ENCODE measurements at places on chromosomes 1 and 21.

DNA sequence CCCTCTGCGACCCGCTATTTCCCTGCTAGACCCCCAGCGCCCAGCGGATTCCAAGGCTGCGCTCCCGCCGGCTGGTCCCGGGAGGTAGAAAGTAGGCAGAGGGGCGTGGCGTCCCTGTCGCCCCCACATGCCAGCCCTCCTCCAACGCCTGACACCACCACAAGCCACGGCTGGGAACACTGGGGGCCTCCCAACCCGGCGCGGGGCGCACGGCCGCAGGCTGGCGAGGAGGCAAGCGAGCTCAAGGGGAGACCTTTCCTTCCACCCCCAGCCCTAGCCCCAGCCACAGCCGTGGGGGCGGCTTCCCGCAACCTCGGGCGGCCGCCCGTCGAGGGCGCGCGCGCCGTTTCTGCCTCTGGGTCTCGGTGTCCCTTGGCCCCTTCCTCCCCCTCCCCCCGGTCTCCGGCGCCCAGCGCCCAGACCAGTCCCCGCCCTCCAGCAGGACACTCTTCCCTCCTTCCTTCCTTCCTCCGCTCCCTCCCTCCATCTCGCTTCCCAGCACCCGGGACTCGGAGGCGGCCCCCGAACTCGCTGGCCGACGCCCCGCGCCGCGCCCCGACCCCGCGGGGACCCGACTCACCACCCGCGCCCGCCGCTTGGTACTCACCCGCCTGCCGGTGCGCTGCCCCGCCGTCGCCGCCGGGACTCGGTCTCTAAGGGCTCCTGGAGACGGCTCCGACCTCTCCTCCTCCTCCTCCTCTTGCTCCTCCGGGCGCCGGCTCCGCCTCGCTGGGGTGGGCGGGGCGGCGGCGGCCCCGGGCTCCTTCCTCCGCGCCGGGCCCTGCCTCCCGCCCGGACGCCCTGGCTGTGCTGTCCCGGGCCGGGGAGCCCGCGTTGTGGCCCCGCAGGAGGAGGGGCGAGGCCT lies at the start of gene GNG12:
GNG12 (minus strand) TSS at position 731 of the 865 bp plus-strand sequence. CDS start 125,781 bp downstream, outside the sequence.
- peak; percentile 81 for DNase-seq

DNA sequence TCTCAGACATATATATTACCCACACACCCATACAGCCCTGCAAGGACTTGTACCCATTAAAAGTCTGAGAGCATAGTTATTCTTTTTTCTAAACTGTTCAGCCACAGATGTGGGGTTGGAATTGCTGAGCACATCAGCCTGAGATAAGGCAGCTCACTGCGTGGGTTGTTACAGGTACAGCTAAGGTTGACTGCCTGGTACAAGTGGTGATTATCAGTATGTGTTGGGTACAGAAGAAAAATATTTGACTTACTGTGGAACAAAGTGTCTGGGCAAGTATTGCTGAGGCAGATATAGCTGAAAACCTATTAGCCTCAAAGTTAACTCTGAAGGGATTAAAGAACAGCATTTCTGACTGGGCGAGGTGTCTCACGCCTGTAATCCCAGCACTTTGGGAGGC lies 5.0 kb downstream of the STX12 start:
- no peak for DNase-seq

GRCh38 chr1:156372265-156372586 lies 3.2 kb downstream of the RHBG start:
- DNase-seq, result no peak

DNA sequence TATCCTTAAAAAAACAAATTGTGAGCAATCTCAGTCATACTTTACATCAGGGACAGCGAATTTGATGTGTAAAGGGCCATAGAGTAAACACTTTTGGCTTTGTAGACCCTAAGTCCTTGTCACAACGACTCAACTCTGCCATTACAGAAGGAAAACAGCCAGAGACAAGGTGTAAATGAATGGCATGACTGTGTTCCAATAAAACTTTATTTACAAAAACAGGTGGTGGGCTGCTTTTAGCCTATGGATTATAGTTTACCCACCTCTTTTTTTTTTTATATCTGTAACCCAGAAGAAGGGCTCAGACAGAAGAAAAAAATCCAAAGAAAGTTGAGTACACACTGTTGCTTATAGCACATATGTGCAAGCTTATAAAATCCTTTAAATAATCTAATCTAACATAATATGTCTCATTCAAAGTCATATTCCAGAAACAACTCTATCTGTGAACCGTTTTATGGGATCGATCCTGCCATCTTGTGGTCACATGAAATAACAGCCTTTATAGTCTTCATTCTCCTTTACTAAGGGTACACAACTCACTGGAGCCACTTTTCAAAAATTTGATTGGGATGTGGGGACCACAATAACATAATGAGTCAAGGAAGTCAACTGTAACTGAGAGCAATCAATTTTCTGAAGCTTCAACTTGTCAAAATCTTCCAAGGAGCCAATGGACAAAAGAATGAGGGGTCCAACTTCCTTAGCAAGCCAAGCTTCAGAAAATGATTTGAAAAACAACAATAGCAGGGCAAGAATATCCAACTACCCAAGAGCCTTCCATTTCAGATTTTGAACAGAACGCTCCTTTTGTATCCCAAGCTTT lies 142.2 kb upstream of the KRTAP19-8 start:
- DNase-seq, result no peak

DNA sequence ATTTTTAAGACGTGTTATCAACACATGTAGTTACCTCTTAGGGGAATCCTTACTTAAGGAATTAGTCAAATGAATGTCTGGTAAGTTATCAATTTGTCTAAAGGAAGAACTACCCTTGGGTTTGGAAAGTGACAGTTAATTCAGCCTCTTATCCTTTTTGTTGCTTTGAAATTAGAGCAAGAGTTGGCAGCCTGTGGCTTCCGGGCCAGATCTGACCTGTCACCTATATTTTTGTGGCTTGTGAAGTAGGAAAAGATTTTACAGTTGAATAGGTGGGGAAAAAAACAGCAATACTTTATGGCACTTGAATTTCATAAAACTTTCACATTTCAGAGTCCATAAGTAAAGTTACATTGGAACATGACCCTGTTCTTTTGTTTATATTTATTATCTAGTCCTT lies 5.5 kb downstream of the MRPS6 start:
- DNase-seq, result no peak

GRCh38 chr21:27519361-27519760 lies 552.5 kb upstream of the ADAMTS5 start:
- no peak for DNase-seq

DNA sequence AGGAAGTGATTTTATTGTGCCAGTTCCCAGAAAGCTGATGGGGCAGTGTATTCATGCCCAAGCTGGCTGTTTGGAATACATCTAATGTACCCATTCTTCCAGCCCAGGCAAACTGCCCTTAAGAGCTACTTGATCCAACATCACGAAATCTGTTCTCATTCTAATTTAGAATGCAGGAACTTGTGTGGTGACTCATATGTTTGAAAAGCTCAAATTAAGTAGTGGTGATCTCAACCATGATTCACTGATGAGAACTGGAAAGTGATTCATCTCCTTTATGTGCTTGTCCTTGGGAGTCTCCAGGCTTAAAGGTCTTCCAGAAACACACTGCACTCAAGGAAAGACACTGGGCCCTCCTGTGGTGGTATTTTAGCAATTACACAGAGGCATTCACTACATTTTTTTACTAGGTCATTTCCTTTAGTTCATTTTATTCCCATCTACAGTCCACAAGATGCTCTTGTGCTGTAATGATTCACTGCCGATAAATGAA lies 65.4 kb downstream of the RPE65 start:
- DNase-seq, result peak; percentile 97

DNA sequence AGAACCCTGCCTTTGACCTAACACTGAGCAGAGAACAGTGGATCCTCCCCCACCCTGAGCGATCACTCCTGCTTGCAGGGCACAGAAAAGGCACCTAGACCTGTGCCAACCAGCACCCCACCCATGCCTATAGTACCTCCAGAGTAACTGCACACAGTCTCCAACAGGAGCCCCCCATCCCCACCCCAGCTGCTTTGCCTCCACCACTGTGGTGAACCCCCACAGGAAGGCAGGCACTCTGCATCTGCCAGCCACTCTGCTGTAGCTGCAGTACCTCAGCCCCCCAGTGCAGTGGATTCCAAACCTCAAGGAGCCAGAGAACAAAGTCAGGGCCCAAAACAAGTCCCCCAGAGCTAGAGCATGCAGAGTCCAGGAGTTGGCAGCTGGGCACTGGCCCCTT lies 10.7 kb downstream of the SPATC1L start:
- no peak for DNase-seq

DNA sequence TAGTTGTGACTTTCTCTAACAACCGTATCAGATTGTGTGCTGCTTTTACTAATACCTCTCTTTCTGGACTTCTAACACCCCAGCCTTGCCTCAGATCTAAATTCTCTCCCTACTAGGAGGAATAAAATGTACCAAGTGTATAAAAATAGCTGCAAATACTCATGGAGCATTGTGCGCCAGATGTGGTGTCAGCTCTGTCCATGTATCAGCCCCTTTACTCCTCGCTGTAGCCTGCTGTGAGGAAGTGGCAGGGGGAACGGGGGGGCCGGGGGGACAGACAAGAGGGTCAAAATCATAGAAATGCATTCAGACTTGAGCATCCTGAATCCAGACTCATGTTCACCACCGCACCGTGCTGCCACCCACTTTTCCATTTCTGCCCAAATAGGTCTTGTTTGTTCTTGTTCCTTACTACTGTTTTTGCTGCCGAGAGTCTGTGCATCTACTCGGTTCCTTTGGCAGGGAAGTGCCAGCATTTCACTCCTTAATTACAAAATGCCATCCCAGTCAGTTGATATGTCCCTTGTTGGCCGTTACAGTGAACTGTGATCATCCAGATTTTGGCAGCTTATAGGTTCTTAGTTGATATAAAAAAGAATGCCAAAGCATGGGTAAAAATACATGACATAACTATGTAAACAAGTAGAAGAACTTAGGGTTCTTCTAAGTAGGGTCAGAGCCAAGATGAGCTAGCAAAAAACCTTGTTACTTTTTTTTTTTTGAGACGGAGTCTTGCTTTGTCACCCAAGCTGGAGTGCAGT lies 76.4 kb downstream of the UBE4B start:
- no peak for DNase-seq

DNA sequence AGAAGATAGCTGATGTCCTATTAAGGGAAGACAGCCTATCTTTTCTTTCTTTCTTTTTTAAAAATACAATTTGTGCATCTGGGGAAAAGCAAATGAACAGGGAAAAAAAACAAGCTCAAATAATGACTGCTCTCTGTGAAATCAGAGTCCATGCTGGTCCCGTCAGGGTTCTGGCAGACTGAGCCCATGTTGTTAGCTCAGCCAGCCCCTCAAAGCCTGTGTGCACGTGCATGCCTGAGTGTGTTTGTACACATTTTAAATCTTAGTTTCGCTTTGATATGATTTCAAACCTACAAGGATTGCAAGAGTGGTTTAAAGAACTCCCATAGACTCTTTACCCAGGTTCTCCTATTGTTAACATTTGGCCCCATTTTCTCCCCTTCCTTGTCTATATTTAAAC lies 231.8 kb upstream of the GREM2 start:
- no peak for DNase-seq

GRCh38 chr1:212634252-212634651 lies 25.7 kb downstream of the ATF3 start:
- DNase-seq, result no peak

DNA sequence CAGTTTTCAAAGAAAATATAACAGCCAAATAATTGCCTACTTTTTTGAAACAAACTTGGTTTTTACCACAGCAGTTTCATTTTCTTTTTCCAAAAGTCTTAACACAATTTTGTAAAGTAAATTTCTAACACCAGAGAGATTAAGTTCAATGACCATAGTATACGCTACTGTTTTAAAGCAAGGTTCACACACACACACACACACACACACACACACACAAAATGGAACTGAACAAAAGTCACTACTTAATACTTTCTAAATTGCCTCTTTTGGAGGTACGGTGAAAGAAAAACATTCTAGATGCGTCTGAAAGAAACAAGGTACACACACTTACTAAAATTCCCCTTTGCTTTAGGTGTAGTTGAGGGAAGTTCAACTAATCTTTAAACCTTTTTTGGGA lies 30.1 kb downstream of the C21orf91 start:
- no peak for DNase-seq

GRCh38 chr1:19375631-19376400 lies 63.7 kb downstream of the SLC66A1 start:
- DNase-seq, result no peak

DNA sequence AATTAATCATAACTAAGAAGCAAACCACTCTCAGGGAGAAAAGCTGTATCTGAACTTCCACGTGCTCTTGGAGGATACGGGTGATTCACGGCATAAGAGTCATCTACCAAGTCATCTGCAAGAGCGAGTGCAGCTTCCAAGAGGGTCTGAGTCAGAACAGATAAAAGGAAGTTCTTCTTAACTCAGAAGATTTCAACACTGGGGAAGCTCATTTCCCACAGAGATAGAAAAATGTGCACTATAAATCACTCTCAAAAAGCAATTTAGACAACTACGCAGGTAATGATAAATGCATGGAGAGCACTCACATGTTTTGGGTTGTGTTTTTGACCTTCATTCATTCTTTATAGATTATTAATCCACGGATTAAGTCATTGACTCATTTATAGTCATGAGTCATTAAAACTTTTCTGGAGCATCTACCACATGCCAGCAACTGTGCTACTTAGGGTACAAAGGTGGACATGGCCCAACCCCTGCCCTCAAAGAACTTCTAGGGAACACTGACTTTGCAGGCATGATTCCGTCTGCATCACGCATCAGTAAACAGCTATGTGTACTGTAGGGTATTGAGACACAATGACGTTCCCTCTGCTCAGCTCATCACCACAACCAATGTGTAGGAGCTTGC lies 20.8 kb downstream of the KCNJ15 start:
- DNase-seq, result peak; percentile 66

DNA sequence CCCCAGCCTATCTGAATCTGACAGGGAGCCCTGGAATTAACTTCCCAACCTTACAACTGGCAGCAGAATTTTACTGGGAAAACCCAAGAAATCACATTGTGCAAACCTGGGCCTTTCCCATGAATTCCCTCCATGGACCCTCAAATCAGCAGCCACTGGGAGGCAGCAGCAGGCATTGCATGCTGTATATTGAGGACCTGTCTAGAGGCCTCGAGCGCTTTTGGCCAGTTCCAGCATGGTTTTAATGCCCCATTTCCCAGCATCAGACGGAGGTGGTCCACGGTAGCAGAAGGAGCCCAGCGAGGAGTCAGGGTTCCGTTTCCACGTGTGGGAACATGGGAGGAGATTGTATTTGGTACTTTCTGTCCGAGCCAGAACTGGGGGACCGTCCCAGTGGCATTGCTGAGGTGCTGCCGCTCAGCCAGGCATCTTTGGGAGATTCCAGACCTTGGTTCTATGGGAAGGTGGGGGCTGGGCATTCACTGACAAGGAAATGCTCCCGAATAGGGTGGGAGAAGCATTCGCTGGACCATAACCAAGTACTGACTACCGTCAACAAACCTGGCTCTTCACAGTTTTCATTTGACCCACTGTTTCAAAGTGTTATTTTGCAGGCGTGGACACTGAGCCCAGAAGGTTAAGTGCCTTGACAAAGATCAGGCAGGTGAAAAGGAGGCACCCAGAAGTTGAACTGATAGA lies 15.9 kb downstream of the BMP8A start:
- DNase-seq, result no peak

GRCh38 chr1:154641534-154641933 lies 33.5 kb upstream of the ADAR start:
- DNase-seq, result no peak

- DNase-seq, result no peak
Observed at GRCh38 chr1:198849093-198849492, 210.3 kb downstream of the PTPRC start.

Measured in SW 1271 (cell line).